ENCODE measurements at places on chromosomes 4 and X.

- no peak for DNase-seq
Observed at GRCh38 chr4:82588771-82589270, 27.0 kb upstream of the TMEM150C start.

GRCh38 chr4:53905276-53905940, 159.0 kb downstream of the CHIC2 start:
- no peak for DNase-seq

GRCh38 chrX:9855561-9856283, 69.5 kb downstream of the SHROOM2 start:
- DNase-seq, result no peak

DNA sequence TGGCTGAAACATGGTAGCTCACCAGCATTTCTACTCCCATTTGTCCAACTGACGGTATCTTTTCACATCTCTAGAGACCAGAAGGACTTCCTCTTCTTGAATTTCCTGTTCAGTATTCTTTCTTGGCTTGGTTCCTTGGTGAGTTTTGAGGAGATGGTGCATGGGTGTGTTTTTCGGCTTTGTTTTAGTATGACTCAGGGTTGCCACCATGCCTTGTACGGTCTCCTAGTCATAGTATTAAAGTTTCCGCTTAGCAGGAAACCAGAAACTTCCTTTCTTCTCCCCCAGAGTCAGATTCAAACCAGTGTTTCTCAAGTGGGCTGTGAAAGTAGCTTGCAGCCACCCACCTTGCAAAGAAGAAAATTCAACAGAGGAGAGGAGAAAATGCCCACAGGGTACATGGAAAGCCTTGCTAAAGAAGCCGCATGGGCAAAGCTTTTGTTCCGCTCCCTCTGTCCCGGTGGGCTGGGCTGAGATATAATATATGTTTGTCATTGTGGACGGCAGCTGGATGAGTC, 5.7 kb downstream of the CD99 start:
- DNase-seq, result no peak
